ENCODE measurements at places on chromosomes 3 and 15.

DNA sequence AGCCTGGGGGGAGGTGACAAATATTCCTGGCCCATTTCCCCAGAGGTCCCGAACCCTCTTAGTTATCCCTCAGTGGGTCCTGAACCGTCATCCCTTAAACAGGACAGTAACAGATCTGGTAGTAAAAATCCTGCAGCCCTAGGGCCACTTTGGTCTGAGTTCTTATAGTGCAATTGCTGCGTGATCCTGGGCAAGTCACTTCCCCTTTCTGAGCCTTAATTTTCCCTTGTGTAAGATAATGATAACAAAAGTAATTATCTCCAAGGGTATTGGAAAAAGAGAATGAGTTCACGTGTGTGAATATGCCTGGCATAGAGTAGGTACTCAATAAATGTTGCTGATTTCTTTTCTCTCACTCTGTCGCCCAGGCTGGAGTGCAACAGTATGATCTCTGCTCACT is 2.9 kb upstream of the JAGN1 start:
- DNase-seq = no peak

DNA sequence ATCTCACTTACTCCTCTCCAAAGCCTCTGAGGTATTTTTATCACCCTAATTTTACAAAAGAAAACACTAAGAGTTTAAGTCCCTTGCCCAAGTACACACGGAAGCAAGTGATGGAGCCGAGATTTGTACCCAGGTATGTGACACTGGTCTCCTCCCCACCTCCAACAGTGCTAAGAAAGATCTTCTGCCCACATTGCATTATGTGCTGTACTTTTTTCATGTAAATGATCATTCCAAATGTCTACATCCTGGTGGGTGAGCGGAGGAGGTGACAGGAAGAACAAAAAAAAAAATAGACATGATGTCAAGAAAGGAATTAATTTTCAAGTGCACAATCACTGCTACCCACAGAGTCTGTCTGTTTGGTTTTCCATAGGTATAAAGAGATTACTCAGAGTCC is 694.1 kb downstream of the FHIT start:
- no peak for DNase-seq

GRCh38 chr3:160822936-160823335 is 66.9 kb downstream of the PPM1L start:
- no peak for DNase-seq

- DNase-seq = no peak
These were observed 66.9 kb downstream of the PRICKLE2 start for GRCh38 chr3:64158334-64158733.

DNA sequence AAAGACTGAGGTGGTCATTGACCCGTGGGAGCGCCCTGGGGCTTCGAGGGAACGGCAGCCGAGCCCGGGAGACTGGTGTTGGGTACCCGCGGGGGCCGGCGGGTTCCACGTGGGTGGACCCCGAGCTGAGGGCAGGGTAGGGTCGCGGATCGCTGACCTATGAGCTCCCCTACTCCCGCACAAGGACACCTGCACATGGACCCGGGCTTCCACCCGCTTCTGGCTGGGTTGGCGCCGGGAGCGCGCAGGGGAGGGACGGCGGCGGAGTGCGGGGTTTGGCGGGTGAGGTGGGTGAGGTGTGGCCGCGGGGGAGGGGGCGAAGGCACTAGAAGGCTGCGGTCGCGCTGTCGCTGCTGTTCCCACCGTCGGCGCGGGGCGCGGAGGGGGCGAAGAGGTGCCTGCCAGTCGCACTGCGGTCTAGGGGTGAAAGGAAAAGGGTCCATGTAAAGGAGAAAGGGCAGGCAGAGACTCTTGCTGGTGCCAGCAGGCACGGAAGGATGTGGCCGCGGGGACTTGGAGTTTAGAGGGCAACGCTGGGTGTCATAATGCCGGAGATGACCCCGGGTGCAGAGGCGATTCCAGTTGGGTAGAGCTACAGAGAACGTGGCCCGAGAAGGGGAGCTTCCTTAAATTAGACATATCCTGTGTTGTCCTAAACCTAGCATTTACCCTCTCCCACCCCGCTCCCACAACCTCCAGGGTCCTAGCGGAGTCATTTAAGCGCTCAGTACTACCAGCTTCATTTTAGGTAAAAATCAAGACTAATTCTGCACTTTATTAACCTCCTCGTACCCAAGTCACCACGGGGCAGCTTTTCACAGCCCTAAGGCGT is 245.9 kb upstream of the TOPAZ1 start:
- DNase-seq = no peak

- no peak for DNase-seq
These were observed 22.9 kb downstream of the FYCO1 start for GRCh38 chr3:45972534-45973402.

DNA sequence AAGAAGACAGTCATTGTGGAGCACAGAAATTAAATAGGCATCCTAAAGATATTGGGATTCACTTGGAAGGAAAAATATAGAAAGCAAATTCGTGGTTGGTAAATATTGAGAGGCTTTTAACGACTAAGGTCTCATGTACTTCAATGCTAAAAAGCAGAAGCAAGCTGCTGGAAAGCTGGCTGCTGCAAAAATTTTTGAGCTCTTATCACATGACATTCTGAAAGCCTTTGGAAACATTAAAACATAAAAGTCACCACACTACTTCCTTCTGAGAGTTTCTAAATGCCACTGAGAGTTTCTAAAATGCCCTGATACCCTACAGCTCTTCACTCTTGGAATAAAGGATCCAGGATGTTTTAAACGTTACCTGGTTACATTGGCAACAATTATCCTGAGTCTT is 39.0 kb upstream of the CBLB start:
- DNase-seq = no peak

GRCh38 chr3:136819392-136819730 is 435 bp downstream of the SLC35G2 start:
- peak; percentile 29 for DNase-seq

- no peak for DNase-seq
These were observed 107.8 kb downstream of the MBNL1 start for GRCh38 chr3:152376351-152377183.

GRCh38 chr15:69513986-69514385 is 61.4 kb downstream of the RPLP1 start:
- no peak for DNase-seq

DNA sequence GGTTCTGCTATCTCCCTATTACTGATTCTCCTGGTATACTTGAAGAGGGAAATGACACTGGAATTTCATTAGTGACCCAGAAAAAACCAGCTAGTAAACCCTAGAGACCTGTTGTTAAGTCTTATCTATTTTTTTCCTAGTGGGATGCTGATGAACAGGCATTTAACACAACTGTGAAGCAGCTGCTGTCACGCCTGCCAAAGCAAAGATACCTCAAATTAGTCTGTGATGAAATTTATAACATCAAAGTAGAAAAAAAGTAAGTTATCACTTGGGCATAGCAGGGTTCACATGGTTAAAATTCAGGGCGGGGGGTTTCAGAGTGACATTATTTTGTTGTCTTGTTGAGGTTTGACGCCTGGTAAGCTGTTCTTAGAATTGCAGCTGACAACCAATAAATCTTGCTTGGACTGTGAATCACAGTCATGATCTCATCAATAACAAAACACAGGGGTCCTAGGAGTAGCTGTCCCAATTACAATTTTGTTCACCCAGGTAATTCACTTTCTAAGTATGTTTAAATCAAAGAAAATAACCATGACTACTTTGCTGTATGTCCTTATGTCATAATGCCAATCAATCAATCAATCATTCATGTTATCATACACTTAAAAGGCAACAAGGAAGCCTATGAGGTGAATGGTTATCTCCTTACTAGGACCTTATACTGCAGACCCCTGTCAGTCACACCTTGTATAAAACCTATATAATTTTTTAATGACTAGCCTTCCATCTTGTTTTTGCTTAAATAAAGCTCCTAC is 4.6 kb downstream of the SRP14 start:
- no peak for DNase-seq

GRCh38 chr3:42730294-42730693 is 27.7 kb upstream of the HHATL start:
- no peak for DNase-seq

DNA sequence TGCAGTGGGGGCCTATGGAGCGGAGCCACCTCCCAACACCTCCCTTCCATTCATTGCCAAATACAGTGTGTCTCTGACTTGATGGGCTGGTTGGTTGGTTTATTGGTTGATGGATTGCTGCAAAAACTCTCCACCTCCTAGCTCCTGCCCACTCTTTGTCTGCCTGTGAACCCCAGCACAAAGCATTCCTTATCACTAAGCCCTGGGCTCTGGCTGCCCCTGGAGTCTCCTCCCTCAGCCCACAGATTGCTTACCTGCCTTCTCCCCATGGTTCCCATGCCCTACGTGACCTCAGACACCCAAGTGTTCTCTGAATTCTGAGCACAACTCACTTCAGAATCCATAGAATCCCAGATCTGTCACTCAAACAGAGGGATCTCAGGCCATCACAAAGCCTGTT is 139.1 kb upstream of the TPM1 start:
- no peak for DNase-seq
